ENCODE measurements at places on chromosomes 6 and 20. TPM values are rescaled to one million over a fixed set of nuclear protein-coding genes. Genes with fewer than 3 reads are reported as not detected.

Gene AARS2
- total RNA-seq, result 19.9 TPM

Gene KHDC1L
- total RNA-seq, result not detected

Gene SLC22A3
- under 0.01 TPM for total RNA-seq

Gene LY6G6D
- 1.6 TPM for total RNA-seq

Gene ACSS1
- total RNA-seq, result 114 TPM

Gene BTNL2
- total RNA-seq, result not detected

Gene CDSN
- total RNA-seq, result under 0.01 TPM

Gene C6orf118
- not detected for total RNA-seq

Gene AVP
- 81.3 TPM for total RNA-seq

Gene OPN5
- under 0.01 TPM for total RNA-seq

Gene NRSN1
- total RNA-seq, result not detected

Gene POPDC3
- total RNA-seq, result not detected

Gene TBXT
- total RNA-seq, result not detected

Gene UBE2J1
- 29.4 TPM for total RNA-seq

Gene CCN2
- 0.54 TPM for total RNA-seq

Gene RCAN2
- under 0.01 TPM for total RNA-seq

Gene SCRT2
- total RNA-seq, result not detected

Gene TNXB
- total RNA-seq, result 1.1 TPM

Gene FAXC
- under 0.01 TPM for total RNA-seq

Gene UBE2C
- 3.8 TPM for total RNA-seq

Gene MEP1A
- total RNA-seq, result not detected

Gene JPH2
- total RNA-seq, result under 0.01 TPM

Gene EYS
- total RNA-seq, result under 0.01 TPM

Gene XRN2
- total RNA-seq, result 46.6 TPM

Gene KIAA1755
- total RNA-seq, result not detected

Gene RSPH3
- 3.5 TPM for total RNA-seq

Gene ZNF311
- 0.27 TPM for total RNA-seq

Gene EDN3
- total RNA-seq, result not detected

Gene TFEB
- total RNA-seq, result 18.9 TPM

Gene CLPSL2
- total RNA-seq, result not detected

Gene NAA20
- 27.5 TPM for total RNA-seq

Gene PAK5
- total RNA-seq, result not detected

Gene PRDM13
- not detected for total RNA-seq

Gene GFOD1
- 17.5 TPM for total RNA-seq

Gene FAM83C
- under 0.01 TPM for total RNA-seq

Gene TNF
- total RNA-seq, result 0.27 TPM

Gene VNN1
- 2.2 TPM for total RNA-seq

Gene COL11A2
- total RNA-seq, result 0.27 TPM
